ENCODE measurements at places on chromosomes 2 and 18.

GRCh38 chr2:48525269-48525943 lies 4.5 kb upstream of the STON1 start:
- DNase-seq: no peak

GRCh38 chr2:241804326-241805229 lies 4.4 kb upstream of the NEU4 start:
- no peak for DNase-seq

GRCh38 chr2:226652369-226652768 lies 147.3 kb downstream of the IRS1 start:
- no peak for DNase-seq

GRCh38 chr2:104704496-104705245 lies 149.2 kb upstream of the POU3F3 start:
- DNase-seq: no peak

DNA sequence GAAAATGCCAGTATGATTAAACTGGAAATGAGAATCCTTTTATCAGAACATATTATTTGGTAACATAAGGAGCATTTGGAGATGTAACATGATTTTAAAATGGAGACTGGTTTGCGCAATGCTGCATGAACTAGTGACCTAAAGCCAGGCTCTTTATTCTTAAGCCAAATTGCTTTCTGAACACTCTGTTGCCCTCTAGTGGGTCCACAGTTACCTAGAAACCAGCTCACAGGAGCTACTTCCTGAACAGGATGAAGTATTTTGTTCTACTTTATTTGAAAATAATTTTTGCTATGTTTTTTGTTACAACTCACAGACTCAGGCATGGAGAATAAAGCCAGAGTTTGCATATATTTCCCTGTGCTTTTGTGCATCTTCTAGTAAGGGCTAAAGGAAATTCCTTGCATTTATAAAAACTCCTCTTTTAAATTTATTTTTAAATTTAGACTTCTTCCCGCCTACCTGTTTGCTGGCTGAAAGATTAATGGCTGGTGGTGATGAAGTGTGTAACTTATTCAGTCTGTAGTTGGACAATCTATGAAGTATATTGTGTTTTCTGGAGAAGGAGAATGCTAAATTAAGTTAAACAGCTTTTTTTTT lies 146.7 kb downstream of the PARD3B start:
- peak; percentile 4 for DNase-seq

DNA sequence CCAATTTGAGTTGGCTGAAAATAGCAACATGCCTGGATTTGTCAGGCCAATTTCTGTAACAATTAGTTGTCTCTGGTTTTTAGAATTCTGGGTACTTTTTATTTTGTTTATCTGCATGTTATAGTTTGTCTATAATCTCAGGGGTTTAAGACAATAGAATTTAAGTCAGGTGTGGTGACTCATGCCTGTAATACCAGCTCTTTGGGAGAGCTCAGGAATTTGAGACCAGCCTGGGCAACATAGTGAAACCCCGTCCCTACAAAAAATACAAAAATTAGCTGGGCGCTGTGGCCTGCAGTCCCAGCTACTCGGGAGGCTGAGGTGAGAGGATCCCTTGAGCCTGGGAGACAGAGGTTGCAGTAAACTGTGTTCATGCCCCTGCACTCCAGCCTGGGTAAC lies 114.4 kb upstream of the GLS start:
- no peak for DNase-seq

- DNase-seq: no peak
These were observed 154.3 kb upstream of the DOCK10 start for GRCh38 chr2:225196579-225196978.

DNA sequence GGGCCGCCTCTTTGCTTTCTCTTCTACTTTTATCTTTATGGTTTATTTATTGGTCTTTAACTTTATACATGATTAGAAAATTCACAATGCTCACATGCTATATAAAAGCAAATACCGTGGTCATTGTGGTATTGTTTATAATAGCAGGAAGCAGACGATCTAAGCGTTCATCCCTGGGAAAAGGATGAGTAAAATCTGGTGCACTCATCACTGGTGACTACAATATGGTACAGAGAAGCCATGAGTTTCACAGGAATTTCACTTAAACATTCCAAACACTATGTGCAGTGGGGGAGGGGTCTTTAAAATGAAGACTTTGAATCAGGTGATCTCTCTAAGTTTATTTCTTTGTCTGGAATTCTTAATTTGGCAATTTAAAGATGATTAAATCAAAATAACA lies 97.9 kb downstream of the SCN3A start:
- DNase-seq: no peak

- no peak for DNase-seq
These were observed 70.1 kb downstream of the RPE start for GRCh38 chr2:210072493-210072892.

Data from GM12864 (cell line).